Thoracic aorta (tissue), 2 donors: ENCODE measurements at places on chromosomes 5 and 9. TPM values are rescaled to one million over a fixed set of nuclear protein-coding genes. Genes with fewer than 3 reads are reported as not detected.

Gene CD14
- 96.6 TPM for total RNA-seq

Gene TMEM232
- total RNA-seq: not detected

Gene NUTM2F
- not detected for total RNA-seq

Gene RNF180
- total RNA-seq: 51.1 TPM

Gene PIP5K1B
- 3.9 TPM for total RNA-seq

Gene CCNH
- total RNA-seq: 203 TPM

DNA sequence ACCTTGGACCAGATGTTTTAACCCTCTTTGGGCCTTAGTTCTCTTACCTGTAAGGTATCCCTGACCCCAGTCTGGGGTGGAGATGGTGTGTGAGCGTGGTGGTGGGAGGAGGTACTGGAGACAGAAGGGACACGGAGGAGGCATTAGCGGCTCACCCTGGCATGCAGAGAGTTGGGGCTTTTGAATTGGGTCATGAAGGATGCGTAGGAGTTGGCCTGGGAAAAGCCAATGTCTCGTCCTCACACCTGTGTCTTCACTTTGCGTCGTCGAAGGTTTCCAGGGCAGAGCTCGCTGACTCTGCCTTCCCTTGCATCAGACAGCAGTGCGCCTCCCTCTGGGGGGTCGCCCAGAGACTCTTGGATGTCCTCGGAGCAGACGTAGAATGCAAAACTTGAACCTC is 11.2 kb downstream of the RXRA start:
- no peak for DNase-seq

DNA sequence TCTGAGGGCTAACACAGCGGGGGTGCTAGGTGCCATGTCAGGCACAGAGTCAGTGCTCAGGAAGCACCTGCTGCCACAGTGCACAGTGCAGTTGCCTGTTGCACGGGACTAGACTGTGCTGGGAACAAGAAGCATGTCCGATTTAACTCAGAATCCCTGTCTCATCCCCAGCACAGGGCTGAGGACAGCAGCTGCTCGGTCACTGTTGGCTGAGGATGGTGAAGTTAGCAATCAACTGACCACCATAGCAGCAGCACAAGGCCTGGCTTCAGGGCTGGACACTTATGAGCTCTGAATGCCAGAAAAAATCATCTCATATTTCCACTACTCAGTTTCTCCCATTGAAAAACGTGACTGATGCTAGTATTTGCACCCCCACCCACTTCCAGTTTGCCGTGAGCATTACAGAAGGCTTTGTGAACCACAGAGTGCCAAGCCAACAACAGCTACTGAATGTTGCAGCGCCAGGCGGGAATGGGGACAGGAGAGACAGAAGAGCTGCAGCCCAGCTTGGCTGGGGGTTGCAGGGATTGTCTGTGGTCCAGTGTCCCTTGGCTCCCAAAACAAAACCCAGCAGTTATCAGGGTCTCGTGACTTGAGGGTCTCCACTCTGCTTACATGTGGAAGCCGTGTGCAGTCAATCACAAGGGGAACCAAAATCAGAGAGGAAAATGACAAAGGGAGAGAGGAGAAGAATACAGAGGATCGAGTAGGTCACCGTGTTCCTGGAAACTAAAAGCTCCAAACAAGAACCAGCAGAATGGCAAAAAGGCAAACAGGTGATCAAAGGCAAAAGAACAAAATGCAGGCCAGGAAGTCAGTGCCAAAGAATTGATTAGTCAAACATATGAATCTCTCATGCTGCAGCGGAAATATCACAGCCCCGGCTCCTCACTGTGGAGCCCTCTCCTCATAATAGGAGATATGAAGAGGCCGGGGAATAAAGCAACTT is 155.6 kb downstream of the CRB2 start:
- no peak for DNase-seq

DNA sequence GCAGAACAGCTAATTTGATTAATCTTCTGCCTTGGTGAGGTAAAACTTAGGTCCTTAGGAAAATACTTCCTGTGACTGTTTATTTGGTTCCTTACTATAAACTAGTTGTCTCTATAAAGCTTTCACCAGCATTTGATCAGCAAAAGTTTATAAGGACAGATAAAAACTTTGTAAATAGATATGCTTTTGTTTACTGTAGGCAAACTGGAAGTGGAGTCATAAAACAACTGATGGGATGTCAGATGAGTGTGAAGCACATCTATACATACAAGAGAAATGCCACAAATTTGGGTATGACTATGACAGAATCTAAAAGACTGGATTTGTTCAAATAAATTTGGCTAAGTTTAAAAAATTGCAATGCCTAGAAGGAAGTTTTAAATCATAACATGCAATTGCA is 5.5 kb downstream of the PTGER4 start:
- DNase-seq: no peak

DNA sequence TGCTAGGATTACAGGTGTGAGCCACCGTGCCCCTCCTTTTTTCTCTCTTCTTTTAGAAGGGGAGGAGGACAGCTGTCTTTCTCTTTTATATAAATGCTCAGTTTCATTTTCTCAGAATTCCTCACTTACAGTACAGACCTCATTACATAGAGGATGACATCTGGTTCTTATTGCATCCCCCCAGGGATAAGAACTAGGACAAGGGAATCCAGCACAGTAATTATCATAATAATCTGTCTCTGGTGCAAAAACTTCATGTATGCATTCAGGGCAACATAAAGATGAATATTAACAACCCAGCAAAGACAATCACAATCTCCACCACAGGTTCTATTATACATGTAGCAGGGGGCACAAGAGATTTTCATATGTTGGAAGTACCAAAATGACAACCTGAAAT is 5.1 kb downstream of the SPZ1 start:
- no peak for DNase-seq

GRCh38 chr5:95634081-95634480 is 12.5 kb upstream of the RFESD start:
- DNase-seq: no peak

GRCh38 chr9:12640016-12640587 is 53.1 kb upstream of the TYRP1 start:
- no peak for DNase-seq

- no peak for DNase-seq
Measured at GRCh38 chr5:95102687-95103086, 182.2 kb downstream of the MCTP1 start.

GRCh38 chr9:120156376-120156775 is 423.6 kb downstream of the CDK5RAP2 start:
- DNase-seq: no peak

GRCh38 chr9:113879318-113879717 is 3.2 kb downstream of the ZNF618 start:
- no peak for DNase-seq
